Stimulated activated CD4-positive, alpha-beta T cell treated with anti-CD3 and anti-CD28 coated beads, Interleukin-15, amount 100 ng/mL, for 1 hour (primary cell): ENCODE measurements at places on chromosomes 13 and 19.

GRCh38 chr13:56349866-56350265 is 790.9 kb upstream of the PRR20A start:
- no peak for DNase-seq

DNA sequence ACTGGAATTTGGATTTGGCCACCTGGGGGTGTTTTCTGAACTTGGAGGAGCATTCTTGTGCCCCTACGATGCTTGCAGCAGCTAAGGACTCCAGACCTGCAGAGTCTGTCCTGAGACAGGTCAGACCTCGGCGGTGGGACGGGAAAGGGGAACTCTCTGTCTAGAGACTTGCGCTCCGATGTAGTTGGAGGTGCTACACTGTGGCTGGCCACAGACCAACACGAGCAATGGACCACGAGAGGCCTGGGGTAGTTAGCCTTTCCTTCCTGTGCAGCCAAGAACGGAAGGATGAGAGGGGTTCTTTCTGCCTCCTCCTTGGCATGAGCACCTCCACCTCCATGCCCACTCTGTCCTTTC is 5.9 kb upstream of the GRAMD1A start:
- no peak for DNase-seq

- DNase-seq = no peak
Measured at GRCh38 chr13:113410472-113411201, 42.7 kb downstream of the ADPRHL1 start.

- DNase-seq = no peak
Measured at GRCh38 chr19:6822311-6822670, 49.8 kb downstream of the VAV1 start.

- DNase-seq = no peak
Measured at GRCh38 chr13:62473944-62474237, 1058.2 kb upstream of the PCDH20 start.

DNA sequence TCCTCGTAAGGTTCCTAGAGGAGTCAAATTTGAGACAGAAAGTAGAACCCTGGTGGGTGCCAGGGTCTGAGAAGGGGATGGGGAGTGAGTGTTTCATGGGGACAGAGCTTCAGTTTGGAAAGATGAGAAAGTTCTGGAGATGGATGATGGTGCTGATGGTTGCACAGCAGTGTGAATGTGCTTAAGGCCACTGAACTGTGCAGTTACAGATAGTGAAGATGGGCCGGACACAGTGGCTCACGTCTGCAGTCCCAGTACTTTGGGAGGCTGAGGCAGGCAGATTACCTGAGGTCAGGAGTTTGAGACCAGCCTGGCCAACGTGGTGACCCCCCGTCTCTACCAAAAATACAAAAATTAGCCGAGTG is 917 bp downstream of the SPC24 start:
- DNase-seq = no peak

- DNase-seq = no peak
Measured at GRCh38 chr13:102100234-102100633, 301.6 kb downstream of the FGF14 start.

DNA sequence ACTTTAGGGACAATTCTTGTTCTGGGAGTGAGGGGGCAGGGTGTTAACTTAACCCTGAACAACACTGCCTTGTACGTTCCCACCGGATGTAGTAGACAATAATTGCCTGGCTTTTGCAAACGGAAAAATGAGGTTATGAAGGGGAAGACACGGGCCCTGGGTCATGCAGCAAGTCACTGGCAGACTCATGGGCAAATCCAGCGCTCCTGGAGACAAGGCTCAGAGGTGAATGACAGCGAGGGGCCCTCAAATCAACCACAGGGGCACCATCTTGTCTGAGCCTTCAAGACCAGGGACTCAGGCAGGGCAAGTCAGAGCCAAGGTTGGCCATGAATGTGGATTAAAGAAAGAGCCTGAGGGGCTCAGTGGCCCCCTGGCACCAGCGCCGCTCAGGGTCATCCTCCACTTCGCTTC is 2.8 kb downstream of the RASA3 start:
- no peak for DNase-seq

DNA sequence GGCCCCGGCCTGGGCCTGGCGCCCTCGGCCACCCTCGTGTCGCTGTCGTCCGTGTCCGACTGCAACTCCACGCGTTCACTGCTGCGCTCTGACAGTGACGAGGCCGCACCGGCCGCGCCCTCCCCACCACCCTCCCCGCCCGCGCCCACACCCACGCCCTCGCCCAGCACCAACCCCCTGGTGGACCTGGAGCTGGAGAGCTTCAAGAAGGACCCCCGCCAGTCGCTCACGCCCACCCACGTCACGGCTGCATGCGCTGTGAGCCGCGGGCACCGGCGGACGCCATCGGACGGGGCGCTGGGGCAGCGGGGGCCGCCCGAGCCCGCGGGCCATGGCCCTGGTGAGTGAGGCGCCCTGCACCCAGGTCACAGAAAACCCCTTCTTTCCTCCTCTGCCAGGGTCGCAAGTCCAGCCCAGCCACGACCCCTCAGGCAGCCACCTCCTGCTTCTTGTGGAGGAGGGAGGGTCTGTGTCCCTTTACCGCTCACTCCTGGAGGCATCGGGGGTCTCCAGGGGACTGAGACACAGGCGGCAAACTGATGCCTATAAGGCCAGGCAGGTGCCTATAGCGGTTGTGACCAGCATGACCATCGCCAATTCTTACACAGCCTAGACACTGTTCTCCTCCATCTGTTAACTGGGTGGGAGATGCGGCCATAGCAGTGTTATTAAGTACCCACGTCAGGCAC is 4.2 kb downstream of the TTC9B start:
- no peak for DNase-seq

DNA sequence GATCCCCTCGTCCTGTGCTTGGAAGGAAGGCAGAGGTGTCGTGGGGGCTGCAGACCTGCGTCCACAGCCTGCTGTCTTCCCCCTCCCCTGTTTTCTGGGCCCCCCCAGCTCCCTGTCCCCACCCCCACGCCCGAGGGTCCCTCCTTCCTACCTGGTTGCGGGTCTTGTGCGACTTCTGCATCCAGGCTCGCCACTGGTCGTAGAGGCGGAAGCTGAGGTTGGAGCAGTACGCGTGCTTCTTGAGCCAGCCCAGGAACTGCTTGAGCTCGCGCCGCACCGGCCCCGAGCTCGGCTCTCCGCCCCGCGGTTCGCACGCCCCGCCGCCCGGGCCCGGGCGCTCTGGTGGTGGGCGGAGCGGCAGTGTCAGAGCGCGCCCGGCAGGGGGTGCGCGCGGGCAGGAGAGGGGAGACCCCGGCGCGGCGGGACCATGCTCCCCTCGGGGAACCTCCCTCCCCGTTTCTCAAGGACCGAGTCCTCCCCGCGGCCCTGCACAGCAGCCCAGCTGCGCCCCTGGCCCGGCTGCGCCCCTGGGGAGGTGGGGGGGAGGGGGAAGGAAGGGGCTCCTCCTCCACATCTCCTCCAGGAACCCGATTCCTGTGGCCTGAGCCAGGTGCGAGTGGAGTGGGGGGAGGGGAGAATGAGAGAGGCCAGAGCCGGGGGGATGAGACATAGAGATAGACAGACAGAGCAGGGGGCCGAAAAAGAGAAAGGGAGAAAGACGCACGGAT is 5.7 kb downstream of the REX1BD start:
- peak; percentile 73 for DNase-seq

DNA sequence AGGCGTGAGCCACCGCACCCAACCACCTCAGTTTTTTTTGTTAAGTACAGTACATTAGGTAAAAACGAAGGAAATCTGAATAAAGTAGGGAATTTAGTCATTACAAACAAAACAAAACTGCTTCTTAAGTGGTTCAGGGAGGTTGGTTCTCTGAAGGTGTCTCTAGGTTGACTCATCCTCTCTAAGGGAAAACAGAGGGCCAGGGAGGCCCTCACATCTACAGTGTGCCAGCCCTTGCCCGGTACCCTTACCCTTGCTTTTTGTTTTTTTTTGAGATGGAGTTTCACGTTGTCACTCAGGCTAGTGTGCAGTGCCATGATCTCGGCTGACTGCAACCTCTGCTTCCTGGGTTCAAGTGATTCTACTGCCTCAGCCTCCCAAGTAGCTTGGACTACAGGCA is 17.2 kb upstream of the JUND start:
- DNase-seq = no peak

DNA sequence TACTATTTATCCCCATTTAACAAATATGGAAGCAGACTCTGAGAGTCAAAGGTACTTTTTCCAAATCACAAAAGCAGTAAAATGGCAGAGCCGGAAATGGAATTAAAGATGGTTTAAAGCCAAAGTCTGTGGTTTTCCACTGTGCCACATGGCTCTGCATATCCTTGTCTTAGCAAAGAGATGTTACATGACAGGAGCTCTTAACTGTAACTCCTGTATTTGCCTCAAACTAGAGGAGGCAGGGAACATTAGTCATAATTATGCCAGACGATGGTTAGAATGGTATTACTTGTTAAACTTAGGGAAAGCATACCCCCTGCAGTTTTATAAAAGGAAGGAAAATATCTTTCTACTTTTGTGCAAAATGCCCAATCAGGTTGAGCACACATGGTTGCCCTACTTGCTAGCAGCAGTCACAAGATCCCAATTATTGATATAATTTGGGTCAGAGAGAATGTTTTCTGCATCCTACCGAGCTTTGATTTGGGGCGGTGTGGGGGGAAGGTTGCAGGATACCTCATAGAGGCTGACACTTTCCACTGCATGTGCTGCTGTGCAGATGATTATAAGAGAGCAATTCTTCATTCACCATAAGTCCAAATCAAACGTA is 42.0 kb upstream of the MAB21L1 start:
- no peak for DNase-seq

- no peak for DNase-seq
Measured at GRCh38 chr13:30481241-30481760, 15.6 kb upstream of the HMGB1 start.

DNA sequence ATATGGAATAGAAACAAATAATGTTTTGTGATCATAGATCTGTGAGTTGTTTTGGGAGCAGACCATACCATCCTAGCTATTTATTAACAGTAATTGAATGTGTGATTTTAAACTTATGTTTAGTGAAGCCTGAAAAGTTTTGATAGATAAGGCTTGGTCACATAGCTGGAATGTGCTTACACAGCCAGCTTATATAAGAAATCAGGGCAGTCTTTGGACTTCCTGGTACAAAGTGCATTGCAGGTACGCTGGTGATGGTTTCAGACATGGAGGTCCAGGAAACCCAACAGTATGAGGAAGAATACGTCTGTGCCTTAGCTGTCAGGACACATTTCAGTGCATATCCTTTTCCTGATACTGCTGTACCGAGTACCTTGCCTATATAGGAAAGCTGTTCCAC is 2316.2 kb upstream of the PCDH20 start:
- no peak for DNase-seq

GRCh38 chr13:99738626-99739025 is 232.9 kb downstream of the ZIC5 start:
- DNase-seq = no peak

DNA sequence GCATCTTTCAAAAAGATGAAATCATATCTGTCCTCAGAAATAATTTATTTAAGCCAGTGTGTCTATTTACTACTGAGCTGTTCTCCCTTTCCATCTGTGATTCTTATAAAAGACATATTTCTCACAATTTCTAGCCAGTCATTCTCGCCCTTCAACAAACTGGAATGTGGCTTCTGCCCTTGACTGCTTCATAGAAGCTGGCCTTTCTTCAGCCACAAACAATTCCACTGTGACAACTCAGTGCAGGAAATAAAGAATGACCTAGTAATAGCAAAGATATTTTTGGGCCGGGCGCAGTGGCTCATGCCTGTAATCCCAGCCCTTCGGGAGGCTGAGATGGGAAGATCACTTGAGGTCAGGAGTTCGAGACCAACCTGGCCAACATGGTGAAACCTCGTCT is 655.5 kb downstream of the PCDH9 start:
- DNase-seq = no peak

- no peak for DNase-seq
Measured at GRCh38 chr13:104616990-104617389, 1550.8 kb upstream of the SLC10A2 start.

DNA sequence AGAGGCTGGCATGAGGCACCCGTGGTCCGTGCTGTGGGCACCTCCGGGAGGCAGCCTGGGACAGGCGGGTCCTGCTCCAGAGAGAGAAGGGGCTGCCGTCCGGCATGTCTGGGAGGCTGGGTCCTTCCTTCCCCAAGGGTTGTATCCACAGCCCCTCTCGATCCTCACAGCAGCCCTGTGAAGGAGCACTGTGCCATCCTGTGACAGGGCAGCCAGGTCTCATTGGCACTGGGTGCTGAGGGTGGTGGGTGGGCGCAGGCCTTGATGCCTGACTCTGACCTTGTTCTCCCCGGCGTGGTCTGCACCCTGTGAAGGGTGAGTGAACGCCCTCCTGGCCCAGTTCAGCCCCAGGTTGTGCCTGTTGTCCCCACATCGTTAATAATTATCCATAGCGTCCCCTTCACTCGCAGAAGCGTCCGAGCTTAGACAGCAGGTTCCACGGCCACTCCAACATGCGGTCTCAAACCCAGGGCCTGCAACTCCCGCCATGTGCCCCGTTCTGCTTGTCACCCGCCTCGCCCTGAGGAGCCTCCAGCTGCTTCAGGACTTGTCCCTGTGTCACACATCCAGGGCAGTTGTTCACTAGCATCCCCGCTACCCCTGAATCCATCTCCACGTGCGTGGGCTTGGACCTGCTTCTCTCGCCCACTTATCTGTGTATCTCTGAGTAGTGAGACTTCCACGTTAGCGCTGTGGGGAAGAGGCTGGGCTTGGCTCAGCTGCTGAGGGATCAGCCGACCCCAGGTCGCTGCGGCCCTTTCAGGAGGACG is 10.6 kb downstream of the ATP11A start:
- no peak for DNase-seq

- DNase-seq = no peak
Measured at GRCh38 chr19:2051773-2052704, 995 bp upstream of the MKNK2 start.

GRCh38 chr13:45004096-45004495 is 14.8 kb downstream of the GPALPP1 start:
- no peak for DNase-seq

- DNase-seq = no peak
Measured at GRCh38 chr13:58097831-58098230, 466.3 kb downstream of the PCDH17 start.

GRCh38 chr13:110902370-110902769 is 12.5 kb downstream of the ANKRD10 start:
- no peak for DNase-seq

GRCh38 chr13:106919638-106920037 is 351.7 kb upstream of the ARGLU1 start:
- DNase-seq = no peak

- no peak for DNase-seq
Measured at GRCh38 chr13:110828705-110829104, 86.2 kb downstream of the ANKRD10 start.

- no peak for DNase-seq
Measured at GRCh38 chr13:33194820-33195692, 90.5 kb downstream of the STARD13 start.

- no peak for DNase-seq
Measured at GRCh38 chr19:7191946-7192691, 102.1 kb downstream of the INSR start.

- DNase-seq = peak; percentile 52
Measured at GRCh38 chr19:15463861-15464371, 428 bp downstream of the RASAL3 start.

- DNase-seq = no peak
Measured at GRCh38 chr13:95620030-95620824, 24.3 kb downstream of the DZIP1 start.

GRCh38 chr13:44448373-44448772 is 74.7 kb downstream of the SERP2 start:
- no peak for DNase-seq

- no peak for DNase-seq
Measured at GRCh38 chr13:33270895-33271538, 14.5 kb downstream of the STARD13 start.
